Suprapubic skin (tissue), 4 donors: ENCODE measurements at places on chromosomes 1 and 21. TPM values are rescaled to one million over a fixed set of nuclear protein-coding genes. Genes with fewer than 3 reads are reported as not detected.

The CXADR gene
- total RNA-seq: 121 TPM

DNA sequence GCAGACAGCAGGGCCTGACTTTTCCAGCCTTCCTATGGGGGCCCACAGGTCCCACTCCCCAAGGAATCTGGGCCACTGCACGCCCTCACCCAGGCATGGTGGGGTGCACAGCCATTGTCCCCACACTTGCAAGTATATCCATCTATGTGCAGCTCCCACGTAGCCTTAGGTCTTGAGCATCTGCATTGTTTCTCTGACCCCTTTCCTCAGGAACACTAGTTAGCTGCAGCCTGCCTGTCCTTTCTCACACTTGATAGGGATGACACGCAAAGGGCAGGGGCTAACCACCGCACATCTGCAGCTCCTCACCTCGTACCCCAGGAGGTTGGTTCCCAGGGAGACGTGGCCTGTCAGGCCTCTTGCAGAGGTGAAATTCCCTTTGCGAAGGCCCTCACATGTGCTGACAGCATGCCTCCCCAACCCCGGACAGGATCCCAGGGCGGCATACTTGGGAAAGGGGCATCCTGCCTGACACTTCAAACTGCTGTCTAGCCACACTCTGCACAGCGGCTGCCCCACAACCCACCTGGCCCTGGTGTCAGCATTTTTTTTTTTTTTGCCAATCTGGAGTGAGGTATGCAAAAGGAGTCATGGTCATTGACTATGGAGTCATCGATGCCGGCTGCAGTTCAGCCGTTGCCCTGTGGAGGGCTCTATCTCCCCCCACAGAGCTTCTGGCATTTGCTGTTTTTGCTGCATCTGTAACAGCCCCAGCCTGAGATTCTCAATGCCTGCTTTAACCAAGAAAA, 5.0 kb downstream of the JMJD4 start:
- peaks cover 23% of the 10 kb centered on the region for H3K36me3 ChIP-seq
- H3K4me3 ChIP-seq: no peak overlapping the region
- peaks cover 53% of the 10 kb centered on the region for H3K4me1 ChIP-seq
- H3K27me3 ChIP-seq: no peaks in the 10 kb centered on the region

GRCh38 chr21:14981246-14981645, 83.6 kb downstream of the NRIP1 start:
- H3K36me3 ChIP-seq: no peaks in the 10 kb centered on the region
- no peak overlapping the region for H3K4me3 ChIP-seq
- H3K27me3 ChIP-seq: no peaks in the 10 kb centered on the region
- H3K4me1 ChIP-seq: no peaks in the 10 kb centered on the region
- DNase-seq: no peak

DNA sequence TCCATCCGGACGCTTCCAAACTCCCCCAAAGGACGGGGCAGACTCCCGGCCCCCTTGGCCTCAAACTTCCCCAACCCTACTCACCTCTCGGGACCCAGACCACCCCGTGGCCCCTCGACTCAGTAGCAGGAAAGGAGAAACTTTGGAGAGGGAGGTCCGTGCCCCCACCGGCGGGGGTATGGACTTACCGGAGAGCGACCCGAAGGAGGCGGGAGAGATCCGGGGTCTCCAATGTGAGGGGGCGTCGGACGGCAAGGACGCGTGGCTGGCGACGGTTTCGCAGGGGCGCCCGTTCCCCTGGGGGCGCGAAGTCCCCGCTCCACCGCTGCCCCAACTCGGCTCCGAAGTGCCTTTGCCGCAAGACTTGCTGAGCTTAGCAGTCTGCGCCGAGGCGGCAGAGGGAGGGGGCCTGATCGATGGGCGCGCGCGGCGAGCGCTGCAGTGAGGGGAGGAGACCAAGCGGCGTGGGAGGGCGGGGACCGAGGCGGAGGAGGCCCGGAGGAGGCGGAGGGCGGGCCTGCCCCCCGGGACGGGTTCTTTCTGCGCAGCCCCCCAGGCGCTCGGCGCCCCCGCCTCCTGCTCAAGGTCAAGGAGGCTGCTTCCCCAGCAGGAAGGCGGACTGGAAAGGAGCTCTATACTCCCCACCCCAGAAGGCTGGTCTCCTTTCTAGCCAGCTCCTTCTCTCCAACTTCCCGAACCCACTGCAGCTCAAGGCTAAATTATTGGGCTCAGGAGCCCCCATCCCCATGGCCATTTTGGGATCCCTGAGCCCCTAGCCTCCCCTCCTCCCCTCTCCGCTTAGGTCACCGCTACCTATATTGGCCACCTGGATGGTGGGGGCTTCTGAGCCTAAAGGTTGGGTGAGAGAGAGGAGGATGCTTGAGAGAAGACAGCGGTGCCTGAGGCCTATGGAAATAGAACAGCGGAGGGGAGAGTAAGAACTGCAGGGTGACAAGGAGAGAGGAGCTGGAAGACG, at the start of gene SYT2:
TSS of gene SYT2 (minus strand) at position 385 of the 976 bp plus-strand sequence. CDS start 104,682 bp downstream, outside the sequence.
- no peaks in the 10 kb centered on the region for H3K36me3 ChIP-seq
- H3K27me3 ChIP-seq: peaks cover 62% of the 10 kb centered on the region
- H3K4me3 ChIP-seq: peak within 1 kb of the TSS; percentile 46
- no peak within 1 kb of the TSS for H3K27ac ChIP-seq
